ENCODE measurements at places on chromosomes 2 and 18.
A peak's percentile ranks its signal among the peaks of the same experiment; 100 is the strongest.

DNA sequence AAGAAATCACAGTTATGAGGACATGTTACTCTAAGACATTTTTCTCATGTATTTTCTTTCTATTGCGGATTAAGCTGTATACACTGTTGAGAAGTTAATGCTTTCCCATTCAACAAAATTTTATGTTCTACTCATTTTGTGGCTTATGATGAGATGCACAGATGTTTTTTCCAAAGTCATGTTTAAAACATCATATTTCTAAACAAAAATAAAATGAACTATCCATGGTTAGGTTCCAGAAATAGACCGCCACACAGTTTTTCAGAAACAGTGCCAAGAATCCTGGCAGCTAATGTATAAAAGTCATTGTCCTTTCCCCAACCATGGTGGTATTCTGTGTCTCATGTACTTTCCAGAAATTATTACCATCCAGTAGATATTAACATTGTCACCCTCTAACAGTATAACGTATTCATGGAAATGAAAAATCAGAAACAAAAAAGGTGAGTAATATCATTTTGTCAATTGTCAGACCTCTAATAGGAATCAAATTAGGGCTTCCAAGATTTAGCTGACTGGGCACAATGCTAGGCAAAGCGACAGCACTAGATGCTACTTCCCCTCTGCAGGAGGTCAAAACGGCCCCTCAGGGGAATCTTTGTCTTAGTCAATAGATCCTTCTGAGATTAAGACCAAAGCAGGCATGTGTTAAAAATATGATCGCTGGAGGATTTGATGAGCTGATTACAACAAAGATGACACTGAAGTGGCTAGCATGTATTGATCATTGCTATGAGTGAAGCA is 54.4 kb upstream of the ZNF397 start:
- no peak for DNase-seq

- DNase-seq: no peak
Measured at GRCh38 chr2:98505311-98505808, 60.7 kb downstream of the INPP4A start.

- no peak for DNase-seq
Measured at GRCh38 chr2:84038866-84039265, 420.2 kb downstream of the SUCLG1 start.

DNA sequence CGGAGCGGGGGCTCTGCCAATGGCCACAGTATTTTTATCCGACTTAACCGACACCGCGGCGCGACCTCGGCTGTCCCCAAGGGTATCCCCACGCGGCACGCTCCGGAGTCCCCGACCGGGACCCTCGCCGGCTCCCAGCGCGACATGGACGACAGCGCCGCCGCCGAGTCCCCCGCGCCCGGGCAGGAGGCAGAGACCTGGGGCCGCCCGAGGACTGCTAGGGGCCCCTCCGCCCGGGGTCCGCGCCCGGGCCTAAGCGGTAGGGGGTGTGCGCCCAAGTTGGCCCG is 468 bp downstream of the UXS1 start:
- no peak for DNase-seq

- DNase-seq: peak; percentile 35
Measured at GRCh38 chr18:21110713-21111345, 784 bp downstream of the ROCK1 start.

DNA sequence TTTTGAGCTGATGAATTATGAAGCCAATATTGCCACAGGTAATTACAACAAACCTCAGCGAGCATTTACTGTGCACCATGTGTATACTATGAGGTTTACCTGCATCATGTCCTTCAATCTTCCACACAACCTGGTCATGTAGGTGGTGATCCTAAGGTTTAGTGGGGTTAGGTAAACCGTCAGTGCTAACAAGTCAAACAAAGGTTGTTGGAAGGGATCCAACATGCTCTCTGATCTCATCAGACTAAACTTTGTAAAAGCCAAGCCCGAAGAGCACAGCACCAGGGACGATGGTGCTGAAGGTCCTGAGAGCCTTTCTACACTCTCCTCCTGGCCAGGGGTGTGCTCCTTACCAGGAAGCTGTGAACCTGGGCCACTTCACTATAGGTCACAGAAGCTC is 29.4 kb downstream of the SH3YL1 start:
- DNase-seq: no peak

GRCh38 chr2:162175714-162176113 is 23.7 kb upstream of the GCG start:
- DNase-seq: no peak

- DNase-seq: no peak
Measured at GRCh38 chr2:25480561-25480960, 138.8 kb upstream of the DNMT3A start.

- DNase-seq: no peak
Measured at GRCh38 chr18:58263055-58263957, 219.3 kb downstream of the NEDD4L start.

DNA sequence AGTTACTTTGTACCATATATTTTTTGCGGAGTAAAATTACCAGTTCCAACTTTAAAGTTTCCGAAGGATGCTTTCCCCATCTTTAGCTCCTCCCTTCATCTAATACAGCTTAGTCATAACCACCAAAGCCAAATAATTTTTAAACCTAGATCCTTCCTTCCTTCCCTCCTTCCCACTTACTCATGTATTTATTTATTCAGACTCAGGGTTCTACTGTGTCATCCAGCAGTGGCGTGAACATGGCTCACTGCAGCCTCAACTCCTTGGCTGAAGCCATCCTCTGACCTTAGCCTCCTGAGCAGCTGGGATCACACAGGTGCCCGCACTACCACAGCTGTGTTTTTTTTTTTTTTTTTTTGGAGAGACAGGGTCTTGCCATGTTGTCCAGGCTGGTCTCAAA is 4.4 kb downstream of the LPIN2 start:
- DNase-seq: no peak

DNA sequence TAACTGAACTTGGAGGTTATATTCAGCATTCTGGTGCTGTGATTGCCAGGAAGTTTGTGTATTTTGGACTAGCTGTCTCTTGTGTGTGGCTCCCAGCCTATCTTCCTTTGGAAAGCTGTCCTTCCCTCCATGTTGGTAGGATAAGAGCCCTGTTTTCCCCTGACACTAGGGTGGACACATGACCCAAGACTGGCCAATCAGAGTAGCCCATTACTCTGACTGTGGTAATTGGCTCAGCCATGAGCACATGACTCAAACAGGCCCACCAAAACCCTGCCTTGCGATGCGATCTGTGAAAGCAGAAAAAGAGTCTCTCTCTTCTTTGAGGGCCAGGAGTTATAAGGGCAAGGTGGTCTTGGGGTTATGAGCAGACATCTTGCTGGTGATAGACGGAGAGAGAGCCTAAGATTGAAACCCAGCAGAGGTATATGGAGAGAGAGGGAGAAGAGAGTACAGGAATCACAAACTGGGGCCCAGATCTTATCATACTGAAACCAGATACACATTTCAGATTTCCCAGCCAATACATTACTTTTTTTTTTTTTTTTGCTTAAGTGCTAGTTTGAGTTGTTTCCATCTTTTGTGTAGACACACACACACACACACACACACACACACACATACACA is 45.3 kb upstream of the SERPINE2 start:
- DNase-seq: no peak

DNA sequence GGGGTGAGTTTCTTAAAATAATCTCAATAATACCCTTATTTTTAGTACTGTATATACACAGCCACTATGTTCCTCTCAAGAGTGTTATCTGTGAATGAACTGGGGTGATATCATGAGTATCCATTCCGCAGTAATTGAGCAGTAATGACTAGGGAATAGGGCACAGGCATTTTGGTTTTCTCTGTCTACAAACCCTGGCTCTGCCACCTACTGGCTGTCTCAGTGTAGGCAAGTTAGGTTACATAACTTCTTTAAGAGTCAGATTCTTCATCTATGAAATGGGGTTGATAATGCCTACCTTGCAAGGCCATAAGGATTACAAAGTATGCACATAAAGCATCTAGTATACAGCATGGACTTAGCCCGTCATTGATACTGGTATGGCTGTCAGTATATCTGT is 555.8 kb downstream of the NRXN1 start:
- no peak for DNase-seq

- DNase-seq: peak; percentile 9
Measured at GRCh38 chr2:42566837-42567321, 1.6 kb upstream of the MTA3 start.

- DNase-seq: no peak
Measured at GRCh38 chr2:236932831-236933361, 152.8 kb upstream of the COPS8 start.

DNA sequence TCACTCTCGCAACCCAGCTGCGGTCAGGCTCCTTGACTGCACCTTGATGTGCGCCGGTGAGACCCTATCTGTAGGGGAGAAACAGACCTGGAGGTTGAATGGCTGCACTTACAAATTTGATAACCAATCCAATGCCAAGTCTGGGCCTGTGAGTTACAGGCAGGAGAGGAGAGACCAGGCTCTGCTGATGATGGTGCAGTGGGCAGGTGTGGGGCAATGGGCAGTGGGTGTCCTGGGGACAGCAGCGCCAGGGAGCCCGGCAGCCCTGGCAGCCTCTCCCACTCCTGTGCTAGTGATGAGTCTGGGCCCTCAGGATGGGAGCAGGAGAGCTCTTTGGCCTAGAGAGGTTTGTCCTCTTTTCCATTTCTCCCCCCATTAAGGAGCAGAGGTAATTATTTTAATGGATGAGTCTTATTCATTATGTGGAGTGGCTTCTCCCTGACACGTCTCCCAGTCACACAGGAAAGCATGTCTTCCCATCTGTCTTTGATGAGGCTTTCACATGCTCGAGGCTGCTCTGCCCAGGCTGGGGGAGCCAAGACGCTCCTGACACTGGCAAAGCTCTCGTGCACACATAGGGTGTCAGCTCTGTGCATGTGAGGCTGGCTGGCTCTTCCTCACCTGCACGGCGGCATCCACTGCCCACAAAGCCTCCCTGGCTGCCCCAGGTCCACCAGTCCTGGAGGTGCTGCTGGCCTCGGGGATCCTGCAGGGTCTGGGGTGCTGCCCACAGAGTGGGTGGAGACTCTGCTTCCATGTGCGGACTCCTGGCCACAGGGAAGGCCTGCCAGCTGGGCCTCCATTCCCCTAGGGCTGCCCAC is 10.0 kb upstream of the ALLC start:
- no peak for DNase-seq

DNA sequence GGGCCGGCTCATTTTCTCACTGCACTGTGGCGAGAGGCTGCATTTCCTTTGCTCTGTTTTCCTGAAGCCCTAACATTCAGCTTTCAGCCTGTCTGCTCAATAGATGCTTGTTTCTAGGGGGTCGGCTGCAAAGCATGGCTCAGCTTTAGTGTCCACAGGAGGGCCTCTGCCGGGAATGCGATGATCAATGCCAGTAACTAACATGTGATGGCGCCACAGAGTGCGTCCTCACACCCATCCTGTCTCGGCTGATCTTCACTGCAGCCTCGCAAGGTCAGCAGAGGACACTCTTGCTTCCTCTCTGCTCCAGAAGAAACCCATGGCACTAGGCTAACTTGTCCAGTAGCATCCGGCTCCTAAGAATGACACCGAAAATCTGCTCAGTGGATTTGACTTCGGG is 156.4 kb upstream of the PXDN start:
- DNase-seq: no peak

DNA sequence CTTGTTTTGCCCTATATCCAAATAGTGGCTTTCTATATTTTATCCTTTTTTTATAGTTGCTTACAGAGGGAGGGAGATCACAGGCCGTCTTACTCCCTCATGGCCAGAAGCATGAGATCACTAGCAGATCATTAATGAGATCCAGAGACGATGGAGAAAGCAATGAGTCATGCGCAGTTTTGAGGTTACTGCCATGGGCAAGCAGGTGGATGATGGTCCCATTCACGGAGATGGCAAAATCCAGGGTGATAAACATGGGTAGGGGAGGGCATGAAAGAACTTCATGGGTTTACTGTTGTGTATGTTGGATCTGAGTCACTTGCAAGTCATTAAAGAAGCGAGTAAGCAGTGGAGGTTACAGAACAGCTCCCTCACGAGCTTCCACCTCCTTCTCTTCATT is 60.4 kb downstream of the C18orf63 start:
- no peak for DNase-seq

- peak; percentile 14 for DNase-seq
Measured at GRCh38 chr2:191942090-191942738, 95.3 kb upstream of the CAVIN2 start.

GRCh38 chr18:60199505-60199904 is 173.1 kb downstream of the MC4R start:
- DNase-seq: no peak

DNA sequence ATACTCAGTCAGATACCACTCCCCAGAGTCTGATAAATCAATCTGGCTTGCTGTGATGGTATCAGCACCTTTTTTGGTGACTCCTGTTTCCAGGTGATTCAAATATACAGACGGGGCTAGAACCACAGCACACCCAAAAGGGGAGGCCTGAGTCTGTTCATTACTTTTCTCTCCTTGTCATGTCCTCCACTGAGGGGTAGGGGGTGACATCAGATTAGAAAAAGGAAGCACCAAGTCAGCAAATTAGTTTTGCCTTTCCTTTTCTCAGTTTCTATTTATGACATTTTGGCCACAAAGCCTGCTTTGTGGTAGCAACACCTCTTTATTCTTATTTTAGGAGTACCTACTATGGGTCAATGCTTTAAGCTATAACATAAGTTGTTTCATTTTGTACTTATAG is 127.4 kb downstream of the CCDC102B start:
- DNase-seq: no peak

GRCh38 chr2:39069136-39069515 is 51.7 kb downstream of the SOS1 start:
- no peak for DNase-seq

- no peak for DNase-seq
Measured at GRCh38 chr2:223846515-223846914, 9.1 kb upstream of the AP1S3 start.

DNA sequence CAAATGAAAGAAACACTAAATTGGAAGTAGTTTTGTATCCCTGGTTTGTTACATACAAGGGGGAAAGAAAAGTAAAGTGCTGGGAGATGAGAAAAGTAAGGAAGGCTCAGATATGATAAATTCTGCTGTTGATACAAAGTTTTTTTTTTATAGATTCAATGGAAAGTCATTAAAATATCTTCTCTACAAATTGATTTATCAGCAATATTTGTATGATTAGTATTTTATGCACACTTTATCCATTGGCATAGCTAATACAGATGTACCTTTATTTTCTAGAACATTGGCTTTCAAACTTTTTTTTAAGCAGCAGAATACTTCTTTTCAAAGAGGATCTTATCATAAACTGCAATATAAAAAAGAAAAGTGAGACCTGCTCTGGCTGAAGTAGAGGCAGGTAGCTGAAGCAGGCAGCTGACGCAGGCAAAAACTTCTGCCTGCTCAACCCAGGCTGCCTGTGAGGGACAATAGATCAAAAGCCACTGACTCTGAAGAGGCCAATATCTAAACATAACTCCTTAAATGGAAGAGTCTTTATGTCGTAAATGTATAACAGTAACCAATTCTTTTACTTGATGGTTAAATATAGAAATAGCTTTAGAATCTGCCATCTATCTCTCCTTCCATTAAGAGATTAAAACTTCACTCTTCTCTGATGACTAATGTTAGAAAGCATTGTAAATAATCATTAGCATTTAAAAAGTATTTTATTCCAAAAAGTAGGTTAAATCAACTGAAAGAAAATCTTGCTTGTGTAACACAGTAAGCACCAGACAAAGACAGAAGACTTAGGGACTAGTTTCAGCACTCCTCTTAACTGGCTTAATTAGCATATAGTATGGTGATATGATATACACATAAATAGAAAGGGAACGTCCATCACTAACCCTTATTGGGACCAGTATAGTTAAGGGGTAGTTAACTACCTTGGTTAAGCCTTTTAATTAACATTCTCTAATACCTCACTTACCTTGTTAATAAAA is 174.2 kb downstream of the SLC39A10 start:
- DNase-seq: no peak

GRCh38 chr2:224846161-224846560 is 130.0 kb upstream of the CCDC195 start:
- DNase-seq: no peak
